Iris pigment epithelial cell (primary cell): ENCODE measurements at places on chromosomes 12 and 14.

DNA sequence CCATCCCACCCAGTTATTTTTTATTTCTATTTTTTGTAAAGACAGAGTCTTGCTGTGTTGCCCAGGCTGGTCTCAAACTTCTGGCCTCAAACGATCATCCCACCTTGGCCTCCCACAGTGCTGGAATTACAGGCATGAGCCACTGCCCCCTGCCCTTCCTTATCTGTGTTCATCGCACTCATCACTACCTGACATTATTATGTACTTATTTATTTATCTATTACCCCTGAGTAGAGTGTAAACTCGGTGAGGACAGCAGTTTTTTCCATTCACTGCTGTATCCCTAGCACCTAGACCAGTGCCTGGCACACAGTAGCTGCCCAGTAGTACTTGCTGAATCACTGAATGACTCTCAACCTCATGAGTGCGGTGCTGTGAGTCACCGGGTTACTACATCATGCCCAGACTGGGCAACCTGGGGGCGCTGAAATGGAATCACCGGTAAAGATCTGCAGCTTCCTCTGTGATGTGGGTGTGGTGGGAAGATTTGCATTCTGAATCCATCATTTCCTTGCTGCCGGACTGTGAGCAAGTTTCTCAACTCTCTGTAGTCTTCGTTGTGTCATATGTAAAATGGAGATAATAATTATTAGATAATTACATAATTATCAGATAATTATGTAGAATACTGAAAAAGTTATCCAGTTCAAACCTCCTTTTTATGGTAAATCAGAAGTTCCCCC is 81.9 kb upstream of the USP44 start:
- DNase-seq, result peak; percentile 84

GRCh38 chr12:119624966-119625365 is 31.4 kb downstream of the TMEM233 start:
- no peak for DNase-seq

GRCh38 chr12:96020314-96021003 is 14.9 kb downstream of the LTA4H start:
- no peak for DNase-seq

- no peak for DNase-seq
Measured at GRCh38 chr14:83331513-83331912, 1797.9 kb upstream of the SEL1L start.

DNA sequence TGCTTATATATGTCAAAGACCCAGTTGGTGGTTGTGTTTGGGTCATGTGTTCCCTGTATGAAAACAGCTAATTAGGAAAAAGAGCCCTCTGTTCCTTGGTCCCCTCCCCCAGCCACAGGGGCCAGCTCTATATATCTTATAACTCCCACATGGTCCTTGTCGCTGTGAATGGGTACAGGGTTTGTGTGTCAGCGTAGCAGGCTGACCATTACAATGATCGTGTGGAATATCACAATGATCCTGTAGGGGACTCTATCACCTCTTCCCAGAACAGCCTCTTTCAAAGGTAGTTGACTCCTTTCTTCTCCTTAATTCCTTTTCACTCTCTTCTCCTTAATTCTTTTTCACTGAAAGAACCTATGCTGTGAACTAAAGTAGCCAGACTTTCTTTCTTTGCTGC is 51.6 kb upstream of the RIC8B start:
- no peak for DNase-seq

DNA sequence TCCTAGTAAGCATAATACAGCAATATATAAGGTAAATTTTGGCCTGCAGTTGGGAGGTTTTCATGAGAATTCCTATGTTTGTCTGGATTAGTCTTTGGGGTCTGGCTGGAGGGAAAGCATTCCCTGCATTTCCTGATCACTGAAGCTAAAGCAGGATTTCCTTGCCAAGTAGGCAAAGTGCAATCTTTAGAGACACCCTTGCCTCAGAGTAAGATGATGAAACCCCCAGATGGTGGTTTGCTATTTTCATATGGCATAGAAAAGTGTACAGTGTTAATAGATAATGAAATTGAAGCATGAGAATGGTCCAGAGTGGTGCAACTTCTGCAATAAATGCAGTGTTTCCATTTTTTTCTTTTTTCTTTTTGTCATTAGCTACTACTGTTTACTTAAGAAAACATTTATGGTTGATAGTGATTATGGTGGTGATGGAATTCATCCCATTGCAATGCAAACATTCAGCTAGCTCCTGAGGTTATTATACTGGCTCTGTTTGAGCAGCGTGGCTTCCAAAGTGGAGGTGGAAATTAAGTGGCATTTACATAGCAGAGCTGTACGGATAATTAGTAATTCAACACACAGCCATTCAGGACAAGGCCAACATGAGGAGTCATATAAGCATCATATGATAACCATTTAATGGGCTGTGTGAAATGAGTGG is 276.3 kb downstream of the DUSP6 start:
- peak; percentile 34 for DNase-seq
